Tibial nerve (tissue), 4 donors: ENCODE measurements at places on chromosomes 4 and X.

- no peak for DNase-seq
Observed at GRCh38 chrX:148600131-148600530, 99.7 kb downstream of the AFF2 start.

DNA sequence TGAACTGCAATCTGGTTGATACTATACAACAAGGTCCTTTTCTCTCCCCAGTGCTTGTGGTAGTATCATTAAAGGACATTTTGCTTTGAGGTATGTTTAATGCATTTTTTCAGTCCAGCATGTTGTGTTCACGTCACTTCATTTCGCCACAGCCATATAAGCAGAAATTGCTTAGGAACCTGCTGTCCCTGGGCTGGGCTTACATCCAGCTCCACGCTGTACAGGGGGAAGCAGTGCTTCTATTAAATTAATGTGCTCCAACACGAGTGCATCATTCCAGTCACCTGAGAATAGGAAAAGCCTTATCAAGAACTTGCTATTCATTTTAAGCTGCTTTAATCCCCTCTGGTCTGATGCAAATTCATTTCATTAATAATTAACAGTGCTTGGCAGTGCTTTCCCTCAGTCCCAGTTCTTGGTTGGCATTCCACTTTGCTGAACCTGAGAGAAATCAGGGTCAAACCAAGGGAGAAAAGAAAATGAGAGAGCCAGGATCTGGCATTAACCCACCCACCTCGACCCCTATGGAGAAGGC lies 47.4 kb upstream of the PTCHD1 start:
- DNase-seq = no peak

- no peak for DNase-seq
Observed at GRCh38 chrX:75086731-75087195, 69.3 kb downstream of the ABCB7 start.

DNA sequence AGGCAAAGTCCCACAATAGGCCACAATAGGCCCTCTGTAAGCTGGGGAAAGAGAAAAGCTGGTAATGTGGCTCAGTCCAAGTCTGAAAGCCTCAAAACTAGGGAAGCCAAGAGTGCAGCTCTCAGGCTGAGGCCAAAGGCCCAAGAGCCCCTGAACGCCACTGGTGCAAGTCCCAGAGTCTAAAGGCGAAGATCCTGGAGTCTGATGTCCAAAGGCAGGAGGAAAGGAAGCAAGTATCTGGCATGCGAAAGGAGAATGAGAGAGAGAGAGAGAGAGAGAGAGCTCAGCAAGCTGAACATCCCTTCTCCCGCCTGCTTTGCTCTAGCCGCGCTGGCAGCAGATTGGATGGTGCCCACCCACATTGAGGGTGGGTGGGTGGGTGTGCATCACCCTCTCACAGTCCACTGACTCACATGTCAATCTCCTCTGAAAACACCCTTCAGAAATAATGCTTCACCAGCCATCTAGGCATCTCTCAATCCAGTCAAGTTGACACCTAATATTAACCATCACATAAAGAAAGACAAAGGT lies 30.9 kb upstream of the ELF2 start:
- no peak for DNase-seq

- DNase-seq = peak; percentile 13
Observed at GRCh38 chr4:11765849-11766453, 337.3 kb upstream of the HS3ST1 start.

DNA sequence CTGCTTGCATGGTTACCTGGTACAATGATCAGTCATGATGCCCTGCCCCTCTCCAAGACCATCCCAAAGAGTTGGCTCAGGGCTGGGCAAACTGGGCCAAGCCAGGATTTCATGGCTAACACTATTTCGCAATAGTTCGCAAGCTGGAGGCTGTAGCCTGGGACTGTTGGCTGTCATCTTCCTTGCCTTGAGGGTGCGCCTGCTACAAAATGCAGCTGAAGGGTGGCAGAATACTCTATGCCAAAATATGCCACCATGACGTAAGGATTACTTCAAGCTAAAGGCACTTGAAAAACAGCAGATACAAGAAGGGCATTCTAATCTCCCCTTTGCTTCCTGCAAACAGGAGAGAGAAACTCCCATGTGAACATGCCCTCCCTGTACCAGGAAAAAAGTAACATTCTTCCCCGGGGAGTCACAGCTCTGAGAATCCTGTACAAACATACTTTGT lies 21.0 kb downstream of the SAT1 start:
- no peak for DNase-seq

DNA sequence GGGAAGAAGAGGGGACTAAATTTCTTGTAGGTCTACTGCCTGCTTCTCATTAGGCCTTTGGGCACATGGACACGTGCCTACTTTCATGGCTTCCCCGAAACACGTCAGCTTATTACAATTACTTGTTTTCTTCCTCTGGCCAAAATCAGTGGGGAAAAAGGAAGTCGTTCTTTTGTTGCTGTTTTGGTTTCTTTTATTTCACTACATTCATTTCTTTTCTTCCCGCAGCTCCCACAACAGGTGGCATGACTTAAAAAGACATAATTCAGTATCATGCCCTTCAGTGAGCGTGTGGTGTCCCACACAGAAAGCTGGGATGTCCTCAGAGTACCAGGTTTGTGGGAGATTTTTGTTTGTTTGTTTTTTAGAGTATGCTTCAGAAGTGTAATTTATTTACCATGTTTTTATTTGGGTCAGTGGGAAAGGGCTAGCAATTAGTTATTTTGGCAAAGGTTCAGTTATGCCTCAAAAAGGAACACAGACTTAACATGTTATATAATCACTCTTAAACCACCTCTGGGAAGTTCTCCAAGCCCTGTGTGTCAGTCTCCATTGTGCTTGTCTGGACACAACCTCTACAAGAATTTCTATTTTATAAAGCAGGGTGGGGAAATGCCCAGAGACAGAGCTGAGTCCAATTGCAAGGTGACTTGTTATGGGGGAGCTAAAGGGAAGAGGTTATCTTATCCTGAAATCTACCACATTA lies 44.2 kb upstream of the SPRY1 start:
- DNase-seq = no peak

- no peak for DNase-seq
Observed at GRCh38 chrX:140425712-140426395, 79.0 kb downstream of the SOX3 start.

DNA sequence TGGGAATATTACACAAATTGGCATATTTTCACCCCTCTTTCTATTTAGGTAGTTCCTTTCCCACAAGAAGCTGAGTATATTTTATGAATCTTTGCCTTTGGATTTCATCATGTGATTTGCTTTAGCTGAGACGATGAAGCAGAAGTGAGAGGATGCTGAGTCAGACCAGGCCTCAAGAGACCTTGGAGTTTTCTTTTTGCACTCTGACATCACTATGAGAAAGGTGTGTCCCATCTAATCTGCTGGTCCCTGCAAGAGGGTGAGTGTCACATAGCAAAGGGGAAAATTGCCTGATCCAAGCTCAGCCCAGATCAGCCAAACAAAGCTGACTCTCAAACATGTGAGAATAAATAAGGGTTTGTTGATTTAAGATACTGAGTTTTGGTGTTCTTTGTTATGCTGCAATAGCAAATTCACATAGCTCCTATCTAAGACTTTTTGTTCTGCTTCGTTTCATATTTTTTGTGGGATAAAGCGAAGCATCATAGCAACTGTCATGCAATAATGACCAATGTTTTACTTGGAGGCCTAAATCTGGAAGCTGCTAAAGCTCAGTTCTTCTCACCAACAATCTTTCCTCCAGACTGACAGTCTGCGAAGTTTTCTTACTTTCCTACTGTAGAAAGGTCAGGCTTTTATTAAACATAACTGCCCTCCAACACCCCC lies 176.9 kb downstream of the PDHA2 start:
- no peak for DNase-seq

DNA sequence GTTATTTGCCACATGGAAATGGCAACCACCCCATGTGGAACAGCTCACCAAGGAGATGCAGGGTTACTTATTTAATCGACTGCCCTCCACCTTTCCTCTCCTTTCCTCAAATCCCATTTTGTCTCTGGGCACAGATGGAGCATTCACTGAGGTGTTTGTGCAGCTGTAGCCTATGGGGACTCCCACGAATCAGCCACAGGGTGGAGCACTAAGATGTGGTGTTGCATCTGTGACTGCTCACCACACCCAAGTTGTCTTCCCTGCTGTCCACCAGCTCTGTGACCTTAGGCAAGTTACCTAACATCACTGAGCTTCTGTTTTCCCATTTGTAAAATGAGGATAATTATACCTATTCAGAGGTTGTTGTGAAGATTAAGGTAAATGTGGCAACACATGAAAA lies 252.4 kb upstream of the CPEB2 start:
- no peak for DNase-seq

- DNase-seq = no peak
Observed at GRCh38 chr4:161356351-161356750, 807.4 kb downstream of the FSTL5 start.
